ENCODE measurements at places on chromosomes 6 and 20.

DNA sequence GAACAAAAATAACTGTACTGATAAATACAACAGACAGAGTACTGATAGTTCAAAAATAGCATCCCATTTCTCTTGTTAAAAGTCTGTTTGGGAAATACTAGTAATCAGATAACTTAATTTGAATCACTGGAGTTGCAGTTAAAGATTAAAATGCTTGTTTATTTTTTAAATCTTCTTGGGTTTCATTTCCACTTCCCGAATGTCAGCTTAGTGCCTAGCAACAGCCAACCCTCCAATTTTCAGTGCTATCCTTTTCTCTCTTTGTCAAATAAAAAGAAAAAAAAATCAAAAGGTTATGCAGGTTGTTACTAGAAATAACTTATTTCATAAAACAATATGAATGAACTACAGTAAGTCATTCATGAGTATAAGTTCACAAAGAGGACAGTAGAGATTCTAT is 257.7 kb upstream of the STXBP5 start:
- DNase-seq = no peak

GRCh38 chr6:166266336-166266735 is 41.9 kb downstream of the PRR18 start:
- no peak for DNase-seq

- no peak for DNase-seq
Measured at GRCh38 chr20:10465135-10465534, 30.0 kb downstream of the SLX4IP start.

DNA sequence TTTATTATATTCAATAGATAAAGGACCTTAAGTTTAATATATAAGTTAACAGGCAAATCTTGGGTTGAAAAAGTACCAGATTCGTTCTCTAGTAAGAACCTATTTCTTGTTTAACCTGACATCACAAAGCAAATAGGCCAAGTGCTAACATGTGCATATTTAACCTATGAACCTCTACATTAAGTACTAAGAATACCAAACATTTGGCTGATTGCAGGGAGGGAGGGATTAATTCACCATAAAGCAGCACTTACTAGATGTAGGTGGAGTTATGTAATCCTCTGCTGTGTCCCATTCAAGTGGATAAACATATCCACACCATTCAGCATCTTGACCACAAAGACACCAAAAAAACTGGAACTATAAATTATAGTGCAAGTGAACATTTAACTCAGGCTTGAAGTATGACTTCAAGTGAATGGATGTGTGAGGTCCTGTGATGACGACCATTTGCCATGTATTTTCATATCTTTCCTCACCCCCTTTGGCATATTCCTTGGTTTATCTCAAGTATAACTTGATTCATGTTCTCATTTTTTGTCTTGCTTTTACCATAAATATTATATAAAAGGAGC is 10.2 kb downstream of the STX11 start:
- DNase-seq = no peak

DNA sequence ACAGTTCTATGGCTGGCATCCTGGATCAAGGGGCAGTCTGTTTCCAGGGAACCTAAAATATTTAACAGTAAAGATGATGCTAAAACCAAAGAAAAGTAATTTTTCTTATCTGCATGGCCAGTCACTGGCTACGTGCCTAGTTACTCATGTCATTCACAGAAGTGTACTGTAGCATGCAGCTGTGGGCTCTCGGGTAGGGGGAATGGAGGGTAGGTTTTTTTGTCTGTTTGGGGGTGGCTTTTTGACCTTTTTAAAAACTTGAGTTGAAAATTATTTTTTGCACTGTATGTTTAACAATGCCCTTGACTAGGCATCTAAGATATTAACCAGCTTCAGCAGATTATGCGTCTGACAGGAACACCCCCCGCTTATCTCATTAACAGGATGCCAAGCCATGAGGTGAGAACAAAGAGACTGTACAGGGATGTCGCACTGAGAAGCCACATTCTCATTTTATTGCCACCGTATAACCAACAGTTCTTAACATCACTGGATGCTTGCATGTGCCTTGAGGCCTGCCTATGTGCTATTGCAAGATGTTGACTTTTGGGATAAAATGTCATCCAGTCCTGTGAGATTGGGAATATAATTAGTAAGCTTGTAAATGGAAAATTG is 30.3 kb upstream of the MAPK13 start:
- no peak for DNase-seq

Data from activated CD4-positive, CD25-positive, alpha-beta regulatory T cell treated with anti-CD3 and anti-CD28 coated beads, Interleukin-2, amount 50 U/mL, for 16 hours (primary cell).